ENCODE measurements at places on chromosomes 2 and 18.

GRCh38 chr2:135525786-135526185 lies 5.2 kb downstream of the ZRANB3 start:
- DNase-seq = no peak

- DNase-seq = no peak
Measured at GRCh38 chr18:46628206-46628605, 28.8 kb downstream of the LOXHD1 start.

DNA sequence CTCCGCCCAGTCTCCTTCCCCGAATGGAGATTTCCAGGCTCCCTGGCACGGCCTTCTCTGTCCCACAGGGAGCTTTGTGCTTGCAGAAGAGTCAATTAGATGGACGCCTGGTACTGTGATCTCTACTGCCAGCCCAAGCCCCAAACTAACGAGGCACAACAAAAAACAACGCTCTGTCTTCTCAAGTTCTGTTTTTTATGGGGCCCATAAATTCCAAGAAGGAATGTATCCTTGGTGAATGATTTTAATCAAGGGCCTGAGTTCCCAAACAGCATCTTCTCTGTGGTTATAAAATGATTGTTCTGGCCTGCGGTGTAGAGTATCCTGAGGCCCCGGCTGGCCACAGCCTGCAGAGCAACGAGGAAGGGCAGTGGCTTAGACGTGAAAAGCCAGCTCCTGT lies 219.5 kb downstream of the CLIP4 start:
- peak; percentile 75 for DNase-seq

DNA sequence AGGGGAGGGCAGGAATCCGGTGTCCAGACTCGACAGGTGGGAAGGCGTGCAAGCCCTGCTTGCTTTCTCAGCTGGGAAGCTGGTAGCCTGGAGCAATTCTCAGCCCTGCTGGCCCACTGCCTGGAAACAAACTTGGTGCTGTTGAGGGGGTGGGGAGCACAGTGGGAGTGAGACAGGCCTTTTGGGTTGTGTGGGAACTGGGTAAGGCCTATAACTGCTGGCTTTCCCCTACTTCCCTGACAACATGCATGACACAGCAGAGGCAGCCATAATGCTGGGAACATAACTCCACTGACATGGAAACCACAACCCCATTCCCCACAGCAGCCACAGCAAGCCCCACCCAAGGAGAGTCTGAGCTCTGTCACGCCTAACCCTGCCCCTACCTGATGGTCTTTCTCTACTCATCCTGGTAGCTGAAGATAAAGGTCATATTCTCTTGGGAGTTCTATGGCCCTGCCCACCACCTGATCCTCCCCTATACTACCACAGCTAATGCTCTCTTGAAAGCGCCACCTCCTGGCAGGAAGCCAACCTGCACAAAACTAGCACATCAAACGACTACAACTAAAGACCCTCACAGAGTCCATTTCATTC lies 122.9 kb upstream of the ACVR1C start:
- no peak for DNase-seq

DNA sequence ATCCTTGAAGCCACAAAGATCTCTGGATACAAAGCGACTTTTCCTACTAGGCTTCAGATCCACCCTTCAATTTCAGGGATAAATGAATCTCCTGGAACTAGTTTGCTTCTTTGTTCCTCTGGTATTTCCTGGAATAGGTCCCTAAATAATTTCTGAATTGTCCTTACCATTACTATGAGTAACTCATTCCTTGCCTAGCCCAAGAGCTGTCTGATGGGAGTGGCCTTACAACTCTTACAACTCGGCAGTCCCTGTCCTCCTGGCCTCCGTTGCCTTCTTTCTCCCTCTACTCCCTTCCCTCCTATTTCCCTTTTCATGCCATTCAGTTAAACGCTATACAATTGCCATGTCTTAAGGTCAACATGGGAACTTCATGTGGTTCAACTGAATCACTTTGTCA lies 98.2 kb upstream of the FHL2 start:
- no peak for DNase-seq

- no peak for DNase-seq
Measured at GRCh38 chr18:7877609-7878008, 310.5 kb downstream of the PTPRM start.

DNA sequence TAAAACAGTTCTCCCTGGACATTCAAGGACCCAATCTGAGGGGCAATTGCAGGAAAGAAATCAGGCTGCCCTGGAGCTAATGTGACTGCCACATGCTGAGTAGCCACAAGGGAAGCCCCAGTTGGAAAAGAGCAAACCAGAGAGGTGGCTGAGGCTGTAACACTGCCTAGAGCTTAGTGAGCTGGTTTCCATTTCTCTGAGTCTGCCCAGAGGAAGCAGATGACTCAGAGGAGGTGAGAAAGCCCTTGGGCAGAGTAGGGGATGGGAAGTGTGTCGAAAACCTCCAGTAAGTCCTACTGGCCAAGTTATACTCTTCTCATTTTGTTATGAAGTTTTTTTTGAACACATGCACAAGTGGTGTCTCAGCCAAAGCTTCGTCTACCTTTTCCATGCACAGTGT lies 753.0 kb downstream of the CNTNAP5 start:
- no peak for DNase-seq

DNA sequence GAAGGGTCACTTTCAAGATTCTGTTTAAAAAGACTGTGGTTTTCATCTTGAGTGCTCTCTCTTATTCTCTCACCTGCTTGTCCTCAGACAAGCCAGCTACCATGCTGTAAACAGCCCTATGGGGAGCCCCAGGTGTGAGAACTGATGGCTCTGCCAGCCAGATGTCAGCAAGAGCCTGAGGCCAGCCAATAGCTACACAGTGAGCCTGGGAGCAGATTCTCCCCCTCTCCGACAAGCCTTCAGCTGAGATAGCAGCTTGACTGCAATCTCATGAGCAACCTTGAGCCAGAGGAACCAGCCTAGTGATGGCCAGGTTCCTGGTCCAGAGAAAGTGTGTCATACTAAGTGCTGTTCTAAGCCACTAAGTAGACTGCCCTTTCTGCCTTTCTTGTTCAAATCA lies 272.1 kb downstream of the NAPG start:
- DNase-seq = no peak

DNA sequence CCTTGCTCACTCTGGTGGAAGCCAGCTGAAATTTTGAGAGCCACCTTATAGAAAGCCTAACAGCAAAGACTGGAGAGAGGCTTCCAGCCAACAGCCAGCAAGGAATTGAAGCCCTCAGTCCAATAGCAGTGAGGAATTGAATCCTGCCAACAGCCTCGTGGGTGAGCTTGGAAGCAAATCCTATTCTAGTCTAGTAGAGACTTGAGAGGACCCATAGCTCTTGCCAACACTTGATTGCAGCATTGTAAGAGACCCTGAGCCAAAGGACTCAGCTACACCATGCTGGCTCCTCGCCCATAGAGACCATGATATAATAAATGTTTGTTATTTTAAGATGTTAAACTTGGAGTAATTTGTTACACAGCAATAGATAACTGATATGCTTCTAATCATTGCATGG lies 403.0 kb upstream of the TNP1 start:
- no peak for DNase-seq

GRCh38 chr2:69434753-69435152 lies 2.5 kb downstream of the NFU1 start:
- no peak for DNase-seq

- no peak for DNase-seq
Measured at GRCh38 chr2:211077216-211077767, 520.9 kb downstream of the CPS1 start.

DNA sequence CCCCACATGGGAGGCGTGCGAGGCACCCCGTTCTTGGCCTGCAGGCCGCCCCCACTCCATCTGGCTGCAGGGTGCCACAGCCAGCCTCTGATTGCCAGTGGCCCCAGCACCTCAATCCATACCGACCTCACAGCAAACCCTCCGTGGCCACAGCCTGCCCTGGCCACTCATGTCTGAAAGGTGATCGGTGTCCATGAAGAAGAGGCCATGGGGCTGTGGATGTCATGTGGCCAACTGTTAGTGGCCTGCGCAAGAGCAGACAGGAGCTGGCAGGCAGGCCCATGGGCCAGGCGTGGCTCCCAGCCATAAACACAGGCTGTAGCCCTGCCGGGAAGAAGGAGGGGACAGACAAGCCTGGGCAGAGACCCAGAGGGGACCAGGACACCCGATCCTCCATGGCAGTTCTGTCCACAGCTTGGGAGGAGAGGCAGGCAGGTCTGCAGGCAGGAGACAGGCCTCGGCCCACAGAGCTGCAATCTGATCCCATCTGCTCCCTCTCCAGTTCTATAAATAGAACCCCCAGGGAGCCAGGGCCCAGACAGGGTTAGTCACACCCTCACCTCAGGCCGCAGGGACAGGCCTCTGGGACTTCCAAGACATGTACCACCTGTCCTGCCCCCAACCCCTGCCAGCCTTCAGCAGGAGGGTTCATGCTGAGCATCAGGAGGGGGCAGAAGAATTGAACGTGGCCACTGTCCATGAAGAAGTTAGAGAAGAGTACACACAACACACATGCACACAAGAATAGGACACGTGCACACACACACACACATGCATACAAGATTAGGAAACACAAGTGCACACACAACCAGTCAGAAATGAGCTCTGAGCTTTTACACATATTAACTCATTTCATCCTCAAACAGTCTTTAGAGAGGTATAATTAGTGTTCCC lies 16.9 kb downstream of the STEAP3 start:
- peak; percentile 54 for DNase-seq

DNA sequence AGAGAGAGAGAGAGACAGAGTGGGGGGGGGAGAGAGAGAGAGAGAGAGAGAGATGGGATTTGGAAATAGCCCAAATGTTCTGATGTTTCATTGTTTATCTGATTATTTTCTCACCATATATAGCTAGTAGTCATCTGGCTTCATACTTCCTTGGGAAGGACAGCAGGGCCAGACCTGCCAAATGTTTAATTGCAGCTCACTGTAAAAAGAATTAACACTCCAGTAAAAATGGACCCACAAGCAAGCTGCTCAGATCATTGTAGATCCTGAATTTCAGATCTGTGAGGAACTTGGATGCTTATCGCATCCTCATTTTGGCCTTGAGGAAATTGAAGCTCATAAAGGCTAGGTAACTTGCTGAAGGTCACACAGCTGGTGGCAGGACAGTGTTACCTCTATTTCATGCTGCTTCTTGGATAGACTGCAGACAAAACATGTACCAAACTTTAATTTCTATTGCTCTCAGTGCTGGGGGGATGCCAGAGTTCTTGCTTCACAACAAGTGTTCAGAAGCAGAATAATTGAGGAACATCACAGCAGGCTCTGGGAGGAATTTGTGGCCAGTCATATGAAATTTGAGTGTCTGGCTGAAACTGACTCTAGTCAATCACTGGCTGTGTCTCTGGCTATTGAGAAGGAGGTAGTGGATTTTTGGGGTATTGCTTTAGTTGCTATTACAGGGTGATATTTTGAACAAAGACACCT lies 223.5 kb downstream of the PIK3C3 start:
- no peak for DNase-seq

DNA sequence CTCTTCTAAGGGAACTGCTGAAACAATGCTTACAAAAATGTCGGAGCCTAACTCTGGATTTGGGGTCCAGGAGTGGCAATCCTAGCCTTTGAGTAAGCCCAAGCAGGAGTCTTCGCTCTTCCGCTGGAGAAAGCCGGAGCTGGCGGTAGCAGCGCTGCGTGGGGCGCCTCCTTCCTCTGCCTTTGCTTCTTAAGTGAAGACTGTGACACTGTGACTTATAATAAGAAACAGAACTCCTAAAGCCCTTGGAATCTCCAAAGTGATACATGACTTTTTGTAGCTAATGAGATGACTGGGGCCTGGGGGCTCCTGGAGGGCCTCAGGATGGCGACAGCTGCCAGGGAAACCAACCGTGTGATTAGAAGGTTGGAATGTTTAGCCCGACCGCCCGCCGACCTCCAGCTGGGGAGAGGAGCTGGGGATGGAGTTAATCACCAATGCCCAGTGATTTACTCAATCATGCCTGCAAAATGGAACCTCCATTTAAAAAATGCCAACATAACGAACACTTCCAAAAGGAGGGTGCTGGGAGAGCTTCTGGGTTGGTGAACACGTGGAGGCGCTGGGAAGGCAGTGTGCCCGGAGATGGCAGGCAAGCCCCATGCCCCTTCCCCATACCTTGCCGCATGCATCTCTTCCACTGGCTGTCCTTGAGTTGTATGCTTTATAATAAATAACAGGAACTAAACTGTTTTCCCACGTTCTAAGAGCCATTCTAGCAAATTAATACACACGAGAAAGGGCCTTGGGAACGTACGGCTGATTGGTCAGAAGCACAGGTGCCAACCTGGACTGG lies 29.0 kb upstream of the MAL start:
- no peak for DNase-seq

DNA sequence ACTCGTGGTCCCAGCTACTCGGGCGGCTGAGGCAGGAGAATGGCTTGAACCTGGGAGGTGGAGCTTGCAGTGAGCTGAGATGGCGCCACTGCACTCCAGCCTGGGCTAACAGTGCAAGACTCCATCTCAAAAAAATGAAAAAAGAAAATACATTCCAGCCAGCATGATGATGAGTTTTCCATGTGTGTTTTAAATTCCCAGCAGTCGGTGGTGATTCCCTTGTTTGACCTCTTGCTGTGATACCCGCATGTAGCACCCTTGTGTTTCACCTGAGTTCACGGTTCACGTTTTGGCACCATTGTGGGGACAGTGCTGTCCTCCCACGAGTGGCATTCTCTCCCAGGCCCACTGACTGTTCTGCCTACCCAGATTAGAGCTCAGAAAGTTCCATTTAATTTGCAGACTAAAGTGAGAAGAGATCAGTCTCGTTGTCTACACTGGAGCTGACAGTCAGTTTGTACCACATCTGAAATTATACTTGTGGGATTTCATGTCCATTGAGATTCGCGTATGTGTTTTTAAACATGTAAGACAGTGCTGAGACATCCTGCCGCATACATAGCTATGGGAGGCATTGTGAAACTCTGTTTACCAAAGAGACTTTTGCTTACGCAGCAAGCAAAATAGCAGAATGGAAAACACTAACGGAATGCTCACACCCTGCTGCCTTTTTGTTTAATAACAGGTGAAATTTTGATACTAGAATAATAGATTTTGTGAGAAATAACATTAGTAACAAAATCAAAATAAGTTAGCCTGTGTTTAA lies 157.1 kb downstream of the GBX2 start:
- DNase-seq = no peak

DNA sequence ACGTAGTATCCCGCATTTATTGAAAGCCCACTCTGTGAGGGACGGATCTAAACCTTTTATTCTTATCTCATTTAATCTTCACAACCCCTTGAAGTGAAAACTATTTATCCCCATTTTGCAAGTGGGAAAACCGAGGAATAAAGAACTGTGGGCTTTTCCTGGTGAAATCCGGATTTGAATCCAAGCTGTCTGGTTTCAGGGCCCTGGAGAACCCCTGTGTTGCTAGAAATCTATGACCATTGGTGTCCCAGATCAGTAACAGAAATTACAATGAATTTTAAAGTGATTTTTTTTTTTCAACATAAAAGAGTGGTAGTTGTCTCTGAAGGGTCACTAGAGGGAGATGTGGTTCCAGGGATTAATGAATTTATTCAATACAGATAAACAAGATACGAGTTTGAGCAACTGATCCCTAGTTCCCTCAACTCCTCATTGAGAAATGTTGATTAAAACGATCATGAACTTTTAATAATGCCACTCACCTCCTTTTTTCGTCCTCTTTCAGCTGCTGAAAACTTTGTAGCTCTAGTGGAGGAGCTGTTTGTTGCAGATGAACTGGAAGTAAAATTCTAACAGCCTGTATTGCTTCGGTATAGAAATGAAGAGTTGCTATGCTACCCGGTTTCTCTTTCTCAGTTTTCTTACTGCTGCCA lies 940 bp downstream of the XRCC5 start:
- DNase-seq = no peak
